Omental fat pad (tissue), 4 donors: ENCODE measurements at places on chromosomes 13 and 19.

- DNase-seq, result no peak
Observed at GRCh38 chr13:113110048-113110851, 4.7 kb downstream of the F7 start.

- no peak for DNase-seq
Observed at GRCh38 chr13:99326012-99326411, 18.8 kb upstream of the GPR183 start.

GRCh38 chr13:102280366-102280765 is 121.5 kb downstream of the FGF14 start:
- DNase-seq, result no peak

- DNase-seq, result no peak
Observed at GRCh38 chr19:19817357-19817756, 4.2 kb downstream of the ZNF506 start.

DNA sequence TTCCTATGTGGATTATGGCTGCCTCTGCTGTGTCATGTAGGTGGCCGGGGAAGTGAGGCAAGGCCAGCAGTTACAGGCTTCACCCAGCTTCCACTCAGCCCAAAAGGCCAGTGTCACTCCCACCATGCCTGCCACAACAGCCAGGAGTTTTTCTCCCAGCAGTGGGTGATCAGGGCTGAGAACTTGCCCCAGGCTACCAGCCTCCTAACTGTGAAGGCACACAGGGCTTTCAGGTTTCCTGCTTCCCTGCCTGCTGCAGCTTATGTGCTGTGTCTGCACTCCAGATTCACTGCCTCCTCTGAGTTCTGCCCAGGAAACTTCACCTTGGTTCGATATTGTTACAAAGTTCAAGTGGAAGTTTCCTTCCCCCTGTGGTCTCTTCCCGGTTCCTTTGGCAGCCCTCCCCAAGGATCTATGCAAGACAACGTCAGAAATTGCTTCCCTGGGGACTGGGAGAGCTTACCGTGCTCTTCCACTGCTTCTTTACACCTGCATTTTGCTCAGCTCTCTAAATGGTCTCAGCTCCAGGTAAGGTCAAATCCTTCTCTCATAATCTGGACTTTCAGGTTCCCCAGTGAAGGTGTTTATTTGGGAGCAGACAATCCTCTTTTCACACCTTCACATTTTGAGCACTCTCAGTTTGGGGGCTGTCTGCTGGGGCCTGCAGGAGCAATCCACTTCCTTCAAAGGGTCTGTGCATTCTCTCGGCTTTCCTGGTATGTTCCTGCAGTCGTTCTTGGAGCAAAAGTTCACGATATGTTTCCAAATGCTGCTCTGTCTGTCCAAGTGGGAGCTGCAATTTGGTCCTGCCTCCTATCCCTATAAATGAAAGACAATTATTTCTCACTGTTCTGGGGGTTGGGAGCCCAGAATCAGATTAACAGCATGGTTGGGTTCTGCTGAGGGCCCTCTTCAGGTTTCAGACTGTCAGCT is 1730.1 kb upstream of the PRR20A start:
- no peak for DNase-seq
